ENCODE measurements at places on chromosomes 7 and 10.

- DNase-seq, result no peak
Measured at GRCh38 chr7:141874787-141875186, 33.5 kb upstream of the PRSS37 start.

DNA sequence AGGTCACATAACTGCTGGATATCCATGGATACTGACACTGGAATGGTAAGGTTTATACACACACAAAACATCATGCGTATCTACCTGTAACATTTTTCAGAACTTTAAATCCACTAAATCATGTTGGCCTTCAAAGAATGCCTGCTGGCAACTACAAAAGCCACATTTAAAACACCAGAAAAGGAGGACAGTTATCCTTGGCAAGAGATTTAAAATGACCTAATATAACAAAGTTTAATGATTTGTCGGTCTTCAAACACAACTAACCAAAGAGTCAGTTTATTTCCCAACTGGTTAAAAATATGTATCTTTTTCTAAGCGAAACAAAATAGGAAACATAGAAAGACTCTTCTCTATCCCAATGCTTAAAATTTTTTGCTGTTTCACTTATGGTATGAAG lies 24.0 kb downstream of the WAPL start:
- no peak for DNase-seq

- no peak for DNase-seq
Measured at GRCh38 chr7:149723795-149724495, 49.4 kb downstream of the ZNF467 start.

- no peak for DNase-seq
Measured at GRCh38 chr10:124656541-124656940, 87.6 kb downstream of the FAM53B start.

DNA sequence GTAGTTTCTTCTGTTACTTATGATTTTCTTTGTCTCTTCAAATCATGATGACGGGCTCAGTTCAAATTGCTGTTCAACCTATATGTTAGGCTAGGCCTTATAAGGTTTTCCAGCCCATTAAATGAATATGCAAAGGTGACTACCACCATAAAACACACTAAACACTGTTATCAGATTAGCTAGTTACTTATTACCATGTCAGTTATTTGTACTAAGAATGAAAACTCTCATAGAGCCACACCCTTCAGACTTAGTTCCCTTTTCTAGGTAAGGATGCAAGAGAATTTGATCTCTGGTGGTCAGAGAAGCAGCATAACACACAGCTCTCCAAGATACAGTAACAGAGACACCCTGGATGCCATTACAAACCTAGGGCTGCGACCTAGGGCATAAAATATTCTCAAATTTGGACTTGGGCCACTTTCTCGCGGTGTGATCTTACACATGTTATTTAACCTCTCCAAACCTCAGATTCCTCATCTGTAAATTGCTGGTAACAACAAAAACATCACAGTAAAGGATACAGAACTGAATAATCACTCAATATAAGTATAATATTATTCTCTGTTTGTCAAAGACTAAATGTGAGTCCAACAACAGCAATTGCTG lies 35.6 kb downstream of the ANKMY2 start:
- no peak for DNase-seq

DNA sequence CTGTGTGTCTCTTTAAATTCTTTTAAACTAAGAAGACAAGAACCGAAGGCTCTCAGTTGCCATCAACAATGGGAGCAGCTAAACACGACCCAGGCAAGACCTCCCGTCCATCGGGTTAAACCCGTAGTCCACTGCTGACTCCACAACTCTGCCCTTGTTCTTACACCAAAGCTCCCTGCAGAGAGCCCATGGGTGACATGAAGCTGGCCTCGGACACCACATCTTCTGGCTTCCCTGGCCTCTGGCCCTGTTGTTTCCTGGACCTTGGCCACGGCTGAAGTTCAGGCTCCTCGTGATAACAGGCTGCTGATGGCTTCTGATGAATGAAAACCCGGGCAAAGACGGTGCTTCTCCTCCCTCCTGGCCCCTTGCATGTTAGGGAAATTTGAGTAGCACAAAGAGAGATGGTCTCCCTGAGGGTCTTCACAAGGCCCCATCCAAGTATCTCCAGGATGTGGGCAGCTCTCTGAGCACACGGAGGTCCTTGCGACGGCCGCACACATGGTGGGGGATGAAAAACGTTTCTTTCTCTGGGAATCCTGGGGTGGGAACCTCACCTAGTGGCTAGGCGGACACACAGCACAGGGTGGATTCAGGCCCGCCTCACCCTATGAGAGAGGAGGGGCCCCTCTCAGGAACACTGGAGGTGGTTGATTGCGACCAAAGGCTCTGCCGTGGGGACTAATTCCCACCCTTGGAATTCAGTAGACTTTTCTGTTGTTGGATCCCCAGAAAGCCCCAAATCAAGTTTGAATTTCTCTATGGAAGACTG lies 271.1 kb downstream of the ADARB2 start:
- no peak for DNase-seq

DNA sequence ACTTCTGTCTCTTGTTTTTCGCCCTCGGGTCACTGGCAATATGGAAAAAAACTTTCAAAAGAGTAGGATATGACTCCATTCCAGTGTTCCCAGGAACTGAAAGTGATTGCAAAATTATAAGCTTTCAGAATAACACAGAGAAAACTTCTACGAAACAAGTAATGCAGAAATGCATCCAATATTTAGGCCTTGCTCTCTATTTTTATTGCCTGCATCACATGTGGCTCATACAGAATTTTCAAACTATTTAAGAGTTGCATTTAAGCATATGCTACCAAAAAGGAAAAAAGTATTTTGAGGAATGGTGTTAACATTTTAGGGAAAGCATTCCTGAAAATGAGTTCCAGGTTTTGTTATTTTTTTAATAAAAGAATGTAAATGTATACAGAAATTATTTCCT lies 228.0 kb downstream of the CACNB2 start:
- DNase-seq, result no peak

GRCh38 chr10:104333032-104333727 lies 5.1 kb downstream of the ITPRIP start:
- no peak for DNase-seq

- DNase-seq, result no peak
Measured at GRCh38 chr10:62618054-62618453, 186.5 kb upstream of the ADO start.

All from nephron progenitor cell (in vitro differentiated cells).